ENCODE measurements at places on chromosomes 2 and 18.

DNA sequence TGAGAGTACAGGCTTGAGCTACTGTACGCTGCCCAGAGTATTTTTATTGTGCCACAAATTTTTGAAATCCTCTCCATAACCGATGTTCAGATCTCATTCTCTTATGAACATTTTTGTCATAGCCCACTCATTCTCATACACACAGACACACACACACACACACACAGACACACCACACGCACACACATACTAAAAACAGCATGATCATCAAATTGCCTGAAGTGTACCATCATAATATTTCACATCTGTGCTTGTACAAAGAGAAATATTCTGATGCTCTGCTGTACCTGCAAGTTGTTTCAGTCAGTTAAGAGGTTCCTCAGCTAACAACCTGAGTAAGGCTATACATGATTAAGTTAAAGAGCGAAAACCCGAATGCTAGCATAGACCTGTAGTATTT lies 95.1 kb downstream of the LRRTM1 start:
- DNase-seq = no peak

DNA sequence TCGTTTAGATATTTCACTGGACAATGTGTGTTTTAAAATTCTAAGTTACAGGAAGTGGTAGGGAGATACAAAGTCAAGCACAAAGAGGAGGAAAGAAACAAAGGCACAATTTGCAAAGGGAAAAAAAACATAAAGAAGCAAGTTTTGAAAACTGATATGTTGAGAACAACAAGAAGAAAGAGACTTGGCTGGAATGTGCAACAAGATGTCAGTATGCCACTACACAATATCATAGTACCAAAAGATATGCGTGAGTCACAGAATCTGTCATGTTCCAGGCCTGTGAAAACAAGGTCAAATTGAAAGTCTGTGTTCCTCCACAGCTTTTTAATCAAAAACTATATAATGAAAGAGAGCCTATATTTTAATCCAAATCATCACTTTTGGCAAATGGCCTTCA lies 12.0 kb downstream of the EXOC6B start:
- DNase-seq = no peak

DNA sequence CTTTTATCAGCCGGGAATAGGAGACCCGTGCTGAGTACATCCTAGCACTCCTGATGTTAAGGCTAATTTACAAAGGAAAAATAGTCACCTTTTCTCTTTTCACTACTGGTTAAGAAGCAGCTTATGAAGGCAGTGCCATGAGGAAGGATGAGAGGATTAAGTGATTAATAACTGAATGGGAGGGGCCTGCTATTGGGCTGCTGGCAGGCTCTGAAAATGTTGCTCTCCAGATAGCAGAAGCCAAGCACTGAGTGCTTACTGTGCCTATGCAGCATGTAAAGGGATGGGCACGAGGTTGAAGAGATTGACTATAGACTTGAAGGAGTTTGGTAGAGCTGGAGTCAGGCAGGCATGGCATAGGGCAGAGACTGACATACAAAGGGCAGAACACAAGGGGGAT lies 282.4 kb upstream of the THSD7B start:
- DNase-seq = no peak

DNA sequence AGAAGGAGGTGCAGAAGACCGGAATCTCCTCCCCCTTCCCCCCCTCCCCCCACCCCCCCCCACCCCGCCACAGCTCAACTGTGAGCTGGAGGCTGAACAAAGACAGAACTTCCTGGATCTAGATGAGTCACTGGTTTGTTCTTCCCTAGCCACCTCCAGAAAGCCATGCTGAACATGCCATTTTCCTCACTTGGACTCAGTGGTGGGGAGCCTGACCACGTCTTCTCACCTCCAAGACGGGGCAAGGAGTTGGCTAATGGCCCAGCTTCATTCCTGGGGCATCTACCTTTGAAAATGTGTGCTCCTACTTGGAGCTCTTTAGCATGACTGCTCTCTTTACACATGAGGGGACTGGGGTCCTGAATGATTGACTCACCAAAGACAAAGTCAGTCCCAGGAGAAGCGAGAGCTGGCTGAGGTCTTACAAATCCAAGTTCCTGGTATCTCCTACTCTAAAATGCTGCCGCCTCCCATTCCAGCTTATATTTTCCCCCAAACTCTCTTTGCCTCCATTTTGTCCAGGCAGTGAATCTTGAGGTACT lies 22.6 kb upstream of the FZD5 start:
- no peak for DNase-seq

GRCh38 chr2:238703436-238703835 lies 144.4 kb upstream of the TWIST2 start:
- no peak for DNase-seq

GRCh38 chr2:80361904-80362303 lies 57.4 kb upstream of the LRRTM1 start:
- no peak for DNase-seq

- no peak for DNase-seq
Observed at GRCh38 chr18:64852281-64852680, 703.4 kb upstream of the LINC00305 start.

GRCh38 chr2:9398881-9399780 lies 24.2 kb downstream of the ITGB1BP1 start:
- DNase-seq = no peak

DNA sequence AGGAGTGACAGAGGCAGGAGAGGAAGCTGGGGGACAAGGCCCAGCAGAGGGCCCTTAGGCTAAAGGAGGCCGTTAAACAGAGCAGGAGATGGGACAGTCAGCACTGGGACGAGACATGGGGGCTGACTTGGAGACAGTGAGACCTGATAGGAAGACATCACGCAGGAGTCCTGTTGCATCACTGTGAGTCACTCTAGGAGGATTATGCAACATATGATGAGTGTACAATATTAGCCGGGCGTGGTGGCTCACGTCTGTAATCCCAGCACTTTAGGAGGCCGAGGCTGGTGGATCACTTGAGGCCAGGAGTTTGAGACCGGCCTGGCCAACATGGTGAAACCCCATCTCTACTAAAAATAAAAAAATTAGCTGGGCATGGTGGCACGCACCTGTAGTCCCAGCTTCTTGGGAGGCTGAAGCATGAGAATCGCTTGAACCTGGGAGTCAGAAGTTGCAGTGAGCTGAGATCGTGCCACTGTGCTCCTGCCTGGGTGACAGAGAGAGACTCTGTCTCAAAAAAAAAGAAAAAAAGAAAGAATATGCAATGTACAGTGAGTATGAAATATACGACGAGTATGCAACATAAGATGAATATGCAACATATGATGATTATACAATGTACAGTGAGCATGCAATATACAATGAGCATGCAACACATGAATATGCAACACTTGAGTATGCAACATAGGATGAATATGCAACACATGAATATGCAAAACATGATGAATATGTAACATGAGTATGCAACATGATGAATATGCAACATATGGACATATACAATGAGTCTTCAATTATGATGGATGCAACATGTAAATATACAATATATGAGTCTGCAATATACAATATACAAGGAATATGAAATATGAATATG lies 83.3 kb upstream of the ID2 start:
- no peak for DNase-seq

DNA sequence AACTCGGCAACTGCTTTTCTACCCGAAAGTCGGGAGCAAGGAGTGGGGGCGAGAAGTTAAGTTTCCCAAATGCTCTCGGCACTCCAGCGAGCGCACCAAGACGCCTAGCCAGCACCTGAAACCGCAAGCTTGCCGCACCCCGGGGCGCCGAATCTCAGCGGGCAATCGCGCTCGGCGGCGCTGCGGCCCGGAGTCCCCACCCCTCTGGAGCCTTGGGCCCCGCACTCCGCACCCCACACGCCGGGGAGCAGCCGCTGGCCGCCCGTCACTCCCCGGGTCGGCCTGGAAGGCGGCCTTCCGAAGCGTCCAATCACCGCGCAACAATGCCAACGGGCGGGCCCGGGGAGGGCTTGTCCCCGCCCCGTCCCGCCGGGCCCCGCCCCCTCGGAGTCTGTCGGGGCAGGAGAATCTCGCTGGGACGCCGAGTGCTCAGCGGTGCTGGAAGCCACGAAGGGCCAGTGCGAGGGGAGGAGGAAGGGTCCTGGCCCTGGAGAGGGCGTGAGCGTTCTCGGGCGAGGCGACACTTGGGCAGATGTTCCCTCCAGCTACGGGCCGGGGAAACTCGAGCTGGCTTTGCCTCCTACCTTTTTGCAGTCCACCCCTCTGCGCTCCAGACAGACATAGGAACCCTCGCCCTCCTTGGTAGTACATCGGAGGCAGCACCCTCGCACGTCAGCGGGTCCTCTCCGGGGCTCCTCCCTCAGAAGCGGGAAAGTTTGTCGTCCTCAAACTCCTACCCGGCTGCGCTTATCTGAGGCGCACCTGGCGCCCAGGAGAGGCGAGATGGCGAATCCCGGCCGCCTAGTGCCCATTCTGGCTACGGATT lies 1.1 kb upstream of the ZBTB7C start:
- DNase-seq = peak; percentile 21

GRCh38 chr2:48089644-48090043 lies 183.3 kb upstream of the FBXO11 start:
- no peak for DNase-seq

GRCh38 chr2:9178904-9179571 lies 27.6 kb upstream of the ASAP2 start:
- DNase-seq = no peak

DNA sequence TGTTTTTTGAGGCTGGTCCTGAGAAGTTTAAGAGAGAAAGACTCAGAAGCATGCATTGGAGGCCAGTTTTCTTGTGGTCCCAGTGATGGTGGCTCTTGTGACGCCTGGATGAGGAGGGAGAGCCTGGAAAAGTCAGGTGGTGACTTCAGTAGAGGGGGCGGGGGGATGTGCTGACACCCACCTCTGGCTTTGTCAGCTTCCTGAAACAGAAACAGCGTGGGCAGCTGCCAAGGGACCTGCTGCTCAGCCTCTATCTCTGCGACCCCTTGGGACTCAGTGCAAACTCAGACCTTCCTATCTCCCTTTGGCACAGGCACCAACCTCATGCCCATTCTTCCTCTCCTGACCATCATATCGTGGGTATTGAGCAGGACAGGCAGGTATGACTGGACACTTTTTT lies 6.4 kb downstream of the TGFBRAP1 start:
- no peak for DNase-seq
